Lung microvascular endothelial cell (primary cell): ENCODE measurements at places on chromosomes 4 and X. TPM values are rescaled to one million over a fixed set of nuclear protein-coding genes. Genes with fewer than 3 reads are reported as not detected.

DNA sequence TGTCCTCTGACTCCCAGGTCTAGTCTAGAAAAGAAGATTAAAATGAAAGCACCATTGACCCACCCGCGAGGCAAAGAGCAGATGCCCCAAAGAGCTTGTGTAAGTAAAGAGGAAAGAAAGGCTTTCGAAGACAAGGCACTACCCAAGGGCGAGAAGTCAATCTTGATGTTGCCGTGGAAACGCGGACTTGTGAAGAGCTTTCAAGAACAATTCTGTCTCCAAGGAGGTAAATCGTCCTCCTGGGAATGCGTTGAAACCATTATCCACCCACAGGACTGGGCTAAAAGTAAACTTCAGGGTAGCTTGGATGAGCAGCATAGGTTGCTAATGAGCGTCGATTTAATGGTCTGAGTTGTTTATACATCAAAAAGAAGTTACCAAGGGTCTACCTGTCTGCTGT lies 189.3 kb downstream of the DHRSX start:
- DNase-seq = no peak

DNA sequence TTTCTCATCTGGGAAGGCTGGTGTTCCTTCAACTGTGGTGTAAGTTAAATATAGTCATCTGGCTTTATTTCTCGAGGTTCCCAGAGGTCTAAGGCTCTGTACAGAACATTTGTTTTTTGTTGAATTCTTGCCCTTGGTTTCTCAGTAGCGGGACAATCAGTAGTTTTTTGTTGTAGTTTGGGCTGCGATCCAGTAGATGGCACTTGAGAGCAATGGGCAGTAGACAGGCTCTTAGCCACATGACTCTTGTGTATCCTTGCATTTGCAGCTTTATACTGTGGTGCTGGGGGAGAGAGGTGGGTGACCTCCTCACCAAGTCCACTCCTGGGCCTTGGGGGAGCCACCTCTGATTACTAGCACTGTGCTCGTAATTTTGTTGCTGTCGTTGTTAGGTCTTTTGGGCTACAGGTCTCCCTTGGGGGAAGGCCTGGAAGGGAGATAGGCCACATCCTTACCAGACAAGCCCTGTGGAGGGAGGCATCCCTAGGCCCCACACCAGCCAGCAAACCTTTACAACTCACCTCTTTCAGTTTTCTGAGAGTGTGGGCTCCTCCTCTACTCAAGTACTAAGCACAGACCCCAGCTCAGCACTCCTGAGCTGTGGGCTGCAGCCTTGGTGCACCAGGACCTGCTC lies 8.1 kb downstream of the ETDB start:
- DNase-seq = peak; percentile 35

- no peak for DNase-seq
Observed at GRCh38 chr4:125254106-125254505, 60.6 kb upstream of the FAT4 start.

GRCh38 chrX:79130857-79131256 lies 13.6 kb upstream of the GPR174 start:
- no peak for DNase-seq

DNA sequence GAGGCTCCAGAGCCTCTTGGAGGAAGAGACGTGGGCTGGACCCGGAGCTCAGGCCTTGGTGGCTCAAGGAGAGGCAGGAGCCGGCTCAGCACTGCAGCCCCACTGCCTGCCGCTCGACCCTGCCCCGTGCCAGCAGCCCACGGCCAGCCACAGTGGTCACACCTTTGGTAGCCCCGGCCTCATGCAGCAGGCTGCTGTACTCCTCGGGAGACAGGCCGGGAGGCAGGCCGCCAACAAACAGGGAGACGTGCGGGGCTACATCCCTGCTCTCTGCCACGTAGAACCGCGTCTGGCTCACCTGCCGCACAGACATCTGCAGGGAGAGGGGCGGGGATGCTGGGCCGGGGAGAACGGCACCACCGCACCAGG lies 7.6 kb downstream of the DGKQ start:
- DNase-seq = no peak

- peak; percentile 68 for DNase-seq
Observed at GRCh38 chr4:69836287-69836686, 23.7 kb downstream of the SULT1E1 start.

DNA sequence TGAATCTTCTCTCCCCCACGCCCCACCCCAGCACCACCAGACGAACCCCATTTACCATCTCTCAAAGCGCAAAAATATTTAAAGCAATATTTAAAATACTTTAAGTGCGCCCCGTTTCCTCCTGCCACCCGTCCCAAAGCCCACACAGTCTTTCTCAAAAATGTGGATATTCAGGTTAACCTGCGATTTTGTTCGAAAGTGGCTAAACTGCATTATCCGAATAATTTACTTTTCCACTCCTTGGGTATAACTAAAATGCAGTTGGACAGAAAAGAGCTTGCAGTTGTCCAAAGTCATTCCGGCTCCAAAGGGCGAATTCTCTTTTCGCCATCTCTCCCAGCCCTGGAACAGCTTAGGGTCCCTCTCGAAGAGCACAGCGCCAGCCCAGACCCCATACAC lies 662 bp downstream of the SMIM43 start:
- no peak for DNase-seq

DNA sequence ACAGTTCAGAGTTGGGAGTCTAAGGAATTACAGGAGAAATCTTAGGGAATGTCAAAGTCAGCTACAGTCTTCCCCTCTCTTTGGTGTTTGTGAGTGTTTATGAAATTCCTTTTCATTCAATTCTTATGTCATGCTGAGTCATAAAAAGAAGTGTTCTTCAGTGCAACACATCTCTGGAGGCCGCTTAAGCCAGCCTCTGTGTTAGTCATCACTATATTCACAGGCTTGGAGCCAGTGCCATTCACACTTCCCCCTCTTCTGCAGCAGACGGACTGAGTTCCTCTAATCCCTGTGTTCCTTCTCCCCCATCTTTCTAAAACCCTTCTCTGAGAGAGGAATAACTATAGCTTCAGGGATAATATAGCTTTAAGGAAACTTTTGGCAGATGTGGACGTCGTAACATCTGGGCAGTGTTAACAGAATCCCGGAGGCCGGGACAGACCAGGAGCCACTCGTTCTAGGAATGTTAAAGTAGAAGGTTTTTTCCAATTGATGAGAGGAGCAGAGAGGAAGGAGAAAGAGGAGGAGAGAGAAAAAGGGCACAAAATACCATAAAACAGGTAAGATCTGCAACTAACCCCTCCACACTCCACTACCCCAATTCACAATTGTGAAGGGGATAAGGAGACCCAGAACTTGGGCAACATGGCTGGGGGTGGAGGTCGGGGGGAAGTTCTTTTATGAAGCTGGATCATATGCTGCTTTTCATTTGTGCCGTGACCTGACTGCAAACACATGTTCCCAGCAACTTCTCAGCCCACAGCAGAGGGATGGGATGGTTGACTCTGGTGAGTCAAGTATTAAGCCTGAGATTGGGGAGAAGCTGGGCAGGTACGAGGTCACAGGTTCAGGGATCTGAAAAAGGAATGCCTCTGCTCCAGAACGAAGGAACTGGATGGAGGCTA lies at the start of gene SRPX2:
TSS of gene SRPX2 (plus strand) at position 244 of the 905 bp plus-strand sequence. CDS start 2,124 bp downstream, outside the sequence.
- DNase-seq = peak; percentile 42

DNA sequence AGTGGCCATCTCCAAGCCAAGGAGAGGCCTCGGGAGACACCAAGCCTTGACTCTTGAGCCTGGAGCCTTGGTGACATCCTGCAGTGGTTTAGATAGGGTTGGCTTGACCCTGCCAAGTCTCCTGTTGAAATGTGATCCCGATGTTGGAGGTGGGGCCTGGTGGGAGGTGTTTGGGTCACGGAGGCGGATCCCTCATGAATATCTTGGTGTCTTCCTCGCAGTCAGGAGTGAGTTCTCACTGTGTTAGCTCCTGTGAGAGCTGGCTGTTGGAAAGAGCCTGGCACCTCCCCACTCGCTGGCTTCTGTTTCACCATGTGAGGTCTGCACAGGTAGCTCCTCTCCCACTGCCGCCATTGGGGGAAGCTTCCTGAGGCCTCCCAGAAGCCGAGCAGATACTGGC lies 38.8 kb downstream of the ADRA2C start:
- no peak for DNase-seq

- no peak for DNase-seq
Observed at GRCh38 chrX:34053931-34054330, 78.2 kb downstream of the FAM47A start.

- DNase-seq = no peak
Observed at GRCh38 chrX:112120721-112121120, 38.1 kb upstream of the TRPC5 start.

DNA sequence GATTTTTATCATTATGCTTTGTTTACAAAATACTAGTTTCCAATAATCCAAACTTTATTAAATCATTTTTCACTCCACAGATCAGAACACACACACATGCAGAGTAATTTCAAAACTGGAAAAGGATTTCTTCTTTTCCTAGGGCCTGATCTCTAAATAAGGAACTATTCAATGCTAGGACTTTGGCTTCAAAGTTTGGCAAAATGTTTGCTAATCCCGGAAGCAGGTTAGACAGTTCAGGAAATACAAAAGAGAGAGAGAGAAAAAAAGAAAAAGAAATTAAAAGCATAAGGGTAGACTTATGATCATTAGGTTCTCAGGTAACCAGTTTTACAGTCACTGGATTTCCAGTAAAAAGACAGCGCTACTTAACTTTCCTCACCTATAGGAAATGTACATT lies 211.0 kb downstream of the DCLK2 start:
- DNase-seq = no peak

DNA sequence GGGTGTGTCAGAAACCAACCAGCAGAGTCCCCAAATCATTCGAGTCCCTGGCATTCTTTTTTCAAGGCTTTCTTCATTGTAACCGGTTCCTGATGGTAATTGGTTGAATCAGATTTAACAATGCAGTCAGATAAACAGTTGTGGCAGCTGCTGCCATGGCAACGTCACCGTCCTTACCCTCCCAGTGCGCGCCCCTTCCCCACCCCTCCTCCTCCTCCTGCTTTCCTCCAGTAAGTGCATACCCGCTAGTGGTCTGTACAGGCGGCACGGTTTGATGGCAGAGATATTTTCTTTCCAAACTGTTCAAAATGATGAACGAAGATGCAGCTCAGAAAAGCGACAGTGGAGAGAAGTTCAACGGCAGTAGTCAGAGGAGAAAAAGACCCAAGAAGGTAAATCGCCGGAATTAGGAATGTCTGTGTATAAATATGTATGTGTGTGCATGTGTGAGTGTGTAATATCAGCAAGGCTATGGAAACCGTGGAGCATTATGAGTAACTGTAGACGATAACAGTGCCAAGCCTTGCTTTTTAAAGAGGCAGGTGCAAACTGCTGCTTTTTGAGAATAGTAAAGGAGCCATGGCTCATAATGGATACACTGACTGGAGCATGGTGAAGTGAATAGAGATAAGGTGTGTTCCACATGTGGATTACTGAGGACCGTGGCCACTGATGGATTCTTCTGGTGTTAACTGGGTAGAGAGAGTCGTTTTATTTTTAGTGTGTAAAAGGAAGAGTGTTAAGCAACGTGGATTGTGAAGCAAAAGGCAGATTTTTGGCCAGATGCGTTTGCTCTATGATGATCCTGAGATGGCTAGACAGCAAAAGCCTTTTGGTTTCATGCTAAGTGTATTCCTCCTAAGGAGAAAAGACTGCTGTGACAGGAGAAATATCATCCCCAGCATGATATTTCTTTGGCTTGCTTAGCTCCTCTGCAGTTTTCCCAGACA lies at the start of gene ANK2:
TSS of gene ANK2 (plus strand) at position 233 of the 950 bp plus-strand sequence. CDS start at position 309, 76 bp downstream.
- no peak for DNase-seq

GRCh38 chr4:82491251-82491960 lies 61.0 kb downstream of the ENOPH1 start:
- DNase-seq = no peak

GRCh38 chr4:4765811-4766210 lies 93.7 kb upstream of the MSX1 start:
- DNase-seq = no peak

DNA sequence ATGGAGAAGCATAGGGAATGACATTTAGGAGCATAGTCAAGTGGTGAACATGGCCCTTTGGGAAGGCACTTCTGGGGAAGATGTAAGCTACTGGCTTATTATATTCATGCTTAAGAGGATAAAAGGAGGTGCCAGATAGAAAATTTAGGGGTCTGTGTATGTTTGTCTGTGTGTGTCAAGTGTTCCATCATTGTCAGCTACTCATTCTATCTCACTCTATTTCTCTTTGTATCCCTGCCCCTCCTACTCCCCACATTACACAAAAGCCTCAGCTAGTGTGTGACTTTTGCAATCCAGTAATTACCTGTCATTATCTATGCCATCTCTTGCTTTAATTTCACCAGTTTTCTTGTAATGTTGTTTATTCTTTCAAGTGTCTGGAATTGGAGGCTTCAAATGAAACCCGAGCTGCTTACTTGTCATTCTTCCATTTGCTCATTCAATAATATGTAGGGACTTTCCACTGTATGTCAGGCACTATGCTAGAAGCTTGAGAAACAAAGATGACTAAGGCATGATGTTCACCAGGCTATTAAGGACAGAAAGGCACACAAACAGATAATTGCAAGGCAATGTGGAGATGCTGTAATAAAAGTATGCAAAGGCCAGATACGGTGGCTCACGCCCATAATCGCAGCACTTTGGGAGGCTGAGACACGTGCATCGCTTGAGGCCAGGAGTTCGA lies 229.8 kb upstream of the TEX13C start:
- no peak for DNase-seq

GRCh38 chrX:35499071-35499862 lies 298.9 kb upstream of the MAGEB16 start:
- DNase-seq = no peak

DNA sequence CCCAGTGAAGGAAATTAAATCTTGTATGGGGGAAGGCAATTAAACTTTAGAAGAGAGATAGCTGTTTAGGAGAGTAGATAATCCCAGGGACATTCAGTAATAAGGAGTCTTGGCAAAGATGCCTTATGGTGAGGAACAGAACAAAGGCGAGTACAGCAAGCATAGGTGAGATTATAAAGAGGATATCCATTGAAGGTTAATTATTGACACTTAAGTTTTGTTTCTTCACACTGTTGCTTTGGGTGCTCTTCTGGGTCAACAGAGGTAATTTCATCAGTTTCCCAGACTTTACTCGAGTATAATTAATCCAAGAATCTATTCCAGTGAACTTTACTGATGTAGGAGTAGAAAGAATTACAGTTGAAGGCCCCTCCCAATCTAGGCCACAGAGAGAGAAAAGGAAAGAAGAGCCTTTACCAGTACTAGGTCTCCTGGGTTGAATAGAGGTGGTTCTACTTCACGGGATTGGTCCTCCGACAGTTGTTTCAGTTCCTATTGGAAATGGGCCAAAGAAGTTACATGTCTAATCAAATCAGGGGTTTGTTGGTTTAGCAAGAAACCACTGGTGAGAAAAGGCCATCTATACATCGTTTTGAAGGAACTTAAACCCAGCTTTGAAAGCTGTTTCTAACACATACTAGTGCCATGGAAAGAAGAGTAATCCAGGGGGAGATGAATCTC lies 27.2 kb downstream of the EPGN start:
- no peak for DNase-seq

Gene AWAT2
- 0.20 and 0.44 TPM in 2 replicates for total RNA-seq

Gene C4orf51
- not detected in 2 replicates for total RNA-seq

Gene LINC00632
- 0.40 and 0.44 TPM in 2 replicates for total RNA-seq

Gene OTOP1
- total RNA-seq = not detected in 2 replicates

Gene SCML1
- 4.1 and 5.2 TPM in 2 replicates for total RNA-seq

Gene MAGEA2B
- total RNA-seq = not detected in 2 replicates
